ENCODE measurements at places on chromosomes 6 and 20. TPM values are rescaled to one million over a fixed set of nuclear protein-coding genes. Genes with fewer than 3 reads are reported as not detected.

DNA sequence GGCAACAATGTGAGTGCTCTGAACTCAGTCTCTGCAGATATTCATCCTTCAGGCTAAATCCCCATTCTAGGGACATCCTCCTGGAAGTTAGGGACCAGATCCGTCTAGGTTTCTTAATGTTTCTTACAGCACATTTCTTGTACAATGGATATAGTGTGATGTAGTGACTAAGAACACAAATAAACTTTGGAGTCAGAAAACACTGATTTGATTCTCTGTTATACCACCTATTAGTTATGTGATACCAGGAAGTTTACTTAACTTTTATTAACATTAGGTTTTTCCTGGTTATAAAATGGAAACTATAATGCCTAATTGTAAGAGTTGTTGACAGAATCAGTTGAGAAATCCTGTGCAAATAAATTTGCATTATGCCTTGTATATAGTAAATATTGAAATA is 57.6 kb upstream of the KCNQ5 start:
- no peak for DNase-seq

Gene POU3F2
- total RNA-seq, result 0.14 TPM

GRCh38 chr20:46031701-46032254 is 2.8 kb downstream of the SLC12A5 start:
- DNase-seq, result peak; percentile 71

DNA sequence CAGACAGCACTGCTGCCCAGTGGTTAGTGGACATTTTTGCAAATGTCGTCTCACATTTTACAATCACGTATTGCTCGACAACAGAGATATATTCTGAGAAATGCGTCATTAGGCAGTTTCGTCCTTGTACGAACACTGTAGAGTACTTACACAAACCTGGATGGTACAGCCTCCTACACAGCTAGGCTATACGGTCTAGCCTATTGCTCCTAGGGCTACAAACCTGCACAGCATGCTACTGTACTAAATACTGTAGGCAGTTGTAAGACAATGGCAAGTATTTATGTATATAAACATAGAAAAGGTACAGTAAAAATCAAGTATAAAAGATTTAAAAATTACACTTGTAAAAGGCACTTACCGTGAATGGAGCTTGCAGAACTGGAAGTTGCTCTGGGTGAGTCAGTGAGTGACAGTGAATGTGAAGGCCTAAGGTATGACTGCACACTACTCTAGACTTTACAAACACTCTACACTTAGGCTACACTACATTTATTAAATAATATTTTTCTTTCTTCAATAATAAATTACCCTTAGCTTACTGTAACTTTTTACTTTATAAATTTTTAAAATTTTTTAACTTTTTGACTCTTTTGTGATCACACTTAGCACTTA is 43.1 kb downstream of the ALDH5A1 start:
- DNase-seq, result no peak

GRCh38 chr6:45644720-45645119 is 267.0 kb upstream of the SUPT3H start:
- no peak for DNase-seq

Gene AGPAT1
- total RNA-seq, result 88.9 TPM

Gene PKIG
- total RNA-seq, result 24.4 TPM
